Epithelial cell of esophagus (primary cell): ENCODE measurements at places on chromosomes 3 and 15.

GRCh38 chr15:56736881-56737707, 3.8 kb upstream of the ZNF280D start:
- no peak for DNase-seq

DNA sequence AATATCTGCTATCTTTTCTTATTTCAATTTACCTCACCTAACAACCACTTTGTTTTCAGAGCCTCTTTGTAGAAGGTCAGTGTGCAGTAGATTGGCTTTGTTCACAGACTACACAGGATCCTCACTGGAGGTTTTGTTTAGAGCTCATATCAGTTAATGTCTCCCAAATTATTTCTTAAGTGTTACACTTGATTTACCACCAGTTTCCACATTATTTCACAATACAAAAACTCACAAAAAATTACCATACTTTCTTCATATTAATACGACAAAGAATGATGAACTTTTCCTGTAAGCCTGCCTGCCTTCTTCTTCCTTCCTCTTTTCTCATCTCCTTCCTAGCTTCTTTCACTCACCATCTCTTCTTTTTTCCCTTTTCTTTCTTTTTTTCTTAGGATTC, 133.3 kb downstream of the ALCAM start:
- no peak for DNase-seq

DNA sequence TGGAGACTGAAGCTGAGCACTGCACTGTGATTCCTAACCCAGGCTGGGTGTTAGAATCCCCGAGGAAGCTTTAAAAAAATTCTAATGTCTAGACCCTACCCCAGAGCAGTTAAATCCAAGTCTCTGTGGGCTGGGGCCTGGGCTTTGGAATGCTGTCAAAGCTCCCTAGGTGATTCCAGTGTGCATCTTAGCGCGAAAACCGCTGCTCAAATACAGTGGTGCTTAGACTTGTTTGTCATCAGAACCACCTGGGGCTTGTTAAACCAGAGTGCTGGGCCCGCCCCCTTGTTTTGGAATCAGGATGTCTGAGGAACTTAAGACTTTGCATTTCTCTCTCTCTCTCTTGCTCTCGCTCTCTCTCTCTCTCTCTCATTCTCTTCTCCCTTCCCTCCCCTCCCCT, 20.7 kb downstream of the RHCG start:
- DNase-seq, result no peak

DNA sequence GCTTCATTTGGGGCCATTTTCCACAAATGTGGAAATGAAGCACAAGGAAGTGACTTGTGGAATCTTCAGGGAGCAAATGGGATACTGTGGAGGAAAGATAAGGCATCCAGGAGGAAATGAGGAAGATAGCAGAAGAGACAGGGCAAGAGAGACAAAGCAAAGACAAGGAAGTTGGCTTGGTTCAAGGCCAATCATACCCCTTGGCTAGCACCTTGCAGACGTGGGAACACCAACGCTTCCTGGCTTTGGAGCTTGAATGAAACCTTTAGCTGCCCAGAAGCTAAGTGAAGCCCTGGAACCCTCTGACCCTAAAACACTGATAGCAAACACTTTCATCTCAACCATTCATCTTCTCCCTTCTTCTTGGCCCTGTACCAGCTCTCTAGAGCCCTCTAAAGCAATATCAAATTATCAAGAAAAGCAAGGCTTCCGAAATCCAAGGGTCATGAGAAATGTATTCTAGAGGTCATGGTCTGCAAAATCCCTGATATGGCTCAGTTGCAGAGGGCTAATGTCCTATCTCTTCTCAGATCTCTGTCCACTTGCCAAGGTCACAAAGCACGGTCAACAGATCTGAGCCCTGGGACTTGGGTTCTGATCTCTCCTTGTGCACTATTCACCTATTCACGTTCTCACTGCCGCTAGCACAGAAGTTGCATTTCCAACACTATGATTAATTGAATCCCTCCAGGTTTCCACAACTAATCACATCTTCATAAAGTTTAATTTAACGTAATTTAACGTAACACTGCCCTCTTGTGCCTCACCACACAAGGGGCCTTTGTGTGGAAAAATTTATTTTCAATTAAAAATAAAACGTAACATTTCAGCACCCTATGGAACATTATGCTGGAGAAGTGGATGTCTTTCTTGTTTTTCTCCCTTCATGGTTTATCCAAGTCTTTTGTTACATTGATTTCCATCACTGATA, 557.6 kb upstream of the ADAMTS9 start:
- peak; percentile 17 for DNase-seq

DNA sequence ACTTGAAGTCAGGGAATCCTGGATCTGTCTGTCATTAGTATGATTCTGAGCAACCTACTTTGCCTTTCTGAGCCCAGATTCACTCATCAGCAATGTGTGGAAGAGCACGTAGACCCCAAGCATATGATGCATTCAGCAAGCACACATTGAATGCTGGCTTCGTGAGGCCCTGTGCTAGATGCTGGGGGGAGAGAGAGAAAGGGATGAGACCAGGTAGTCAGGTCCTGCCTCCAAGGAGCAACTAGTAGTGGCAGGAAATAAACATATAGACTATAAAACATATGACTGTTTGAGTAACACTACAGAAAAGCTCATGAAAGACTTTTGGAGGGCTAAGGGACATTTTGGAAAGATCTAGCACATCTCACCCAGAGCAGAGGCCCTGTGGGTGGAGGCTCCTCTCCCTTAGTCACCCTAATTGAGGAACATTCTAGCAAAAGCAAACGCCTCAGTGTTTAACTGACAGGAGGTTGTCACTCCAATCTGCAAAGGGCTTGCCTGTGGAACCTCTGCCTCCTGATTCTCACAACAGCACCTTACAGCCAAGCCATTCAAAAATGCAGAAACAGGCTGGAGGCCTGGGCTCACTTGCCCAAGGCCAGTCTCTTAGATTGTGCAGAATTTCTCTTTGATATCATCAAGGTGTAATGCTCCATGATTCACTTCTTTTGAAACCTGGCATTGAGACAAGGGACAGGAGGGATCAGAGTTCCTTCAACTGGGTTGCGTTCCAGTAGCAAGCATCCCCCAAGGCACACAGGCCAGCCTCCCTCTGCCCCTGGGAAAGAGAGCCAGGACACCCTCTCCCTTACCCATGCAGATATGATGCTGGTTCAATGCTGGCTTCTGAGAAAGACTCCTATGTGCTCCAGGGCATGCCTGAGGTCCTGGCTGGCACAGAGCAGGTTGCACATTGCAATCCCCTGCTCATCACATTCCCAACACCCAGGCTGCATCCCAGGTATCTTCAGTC, 26.1 kb downstream of the STARD5 start:
- peak; percentile 47 for DNase-seq

DNA sequence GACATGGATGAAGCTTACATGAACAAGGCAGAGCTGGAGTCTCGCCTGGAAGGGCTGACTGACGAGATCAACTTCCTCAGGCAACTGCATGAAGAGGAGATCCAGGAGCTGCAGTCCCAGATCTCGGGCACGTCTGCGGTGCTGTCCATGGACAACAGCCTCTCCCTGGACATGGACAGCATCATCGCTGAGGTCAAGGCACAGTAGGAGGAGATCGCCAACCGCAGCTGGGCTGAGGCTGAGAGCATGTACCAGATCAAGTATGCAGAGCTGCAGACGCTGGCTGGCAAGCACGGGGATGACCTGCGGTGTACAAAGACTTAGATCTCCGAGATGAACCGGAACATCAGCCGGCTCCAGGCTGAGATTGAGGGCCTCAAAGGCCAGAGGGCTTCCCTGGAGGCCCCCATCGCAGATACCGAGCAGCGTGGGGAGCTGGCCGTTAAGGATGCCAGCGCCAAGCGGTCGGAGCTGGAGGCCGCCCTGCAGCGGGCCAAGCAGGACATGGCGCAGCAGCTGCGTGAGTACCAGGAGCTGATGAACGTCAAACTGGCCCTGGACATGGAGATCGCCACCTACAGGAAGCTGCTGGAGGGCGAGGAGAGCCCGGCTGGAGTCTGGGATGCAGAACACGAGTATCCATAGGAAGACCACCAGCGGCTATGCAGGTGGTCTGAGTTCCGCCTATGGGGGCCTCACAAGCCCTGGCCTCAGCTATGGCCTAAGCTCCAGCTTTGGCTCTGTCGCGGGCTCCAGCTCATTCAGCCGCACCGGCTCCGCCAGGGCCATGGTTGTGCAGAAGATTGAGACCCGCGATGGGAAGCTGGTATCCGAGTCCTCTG, 77.6 kb downstream of the CLDN11 start:
- no peak for DNase-seq

- DNase-seq, result peak; percentile 72
These were observed 230.5 kb downstream of the MFSD1 start for GRCh38 chr3:159032311-159032710.

- DNase-seq, result peak; percentile 40
These were observed 364.3 kb upstream of the ADAMTS9 start for GRCh38 chr3:65052101-65052500.

DNA sequence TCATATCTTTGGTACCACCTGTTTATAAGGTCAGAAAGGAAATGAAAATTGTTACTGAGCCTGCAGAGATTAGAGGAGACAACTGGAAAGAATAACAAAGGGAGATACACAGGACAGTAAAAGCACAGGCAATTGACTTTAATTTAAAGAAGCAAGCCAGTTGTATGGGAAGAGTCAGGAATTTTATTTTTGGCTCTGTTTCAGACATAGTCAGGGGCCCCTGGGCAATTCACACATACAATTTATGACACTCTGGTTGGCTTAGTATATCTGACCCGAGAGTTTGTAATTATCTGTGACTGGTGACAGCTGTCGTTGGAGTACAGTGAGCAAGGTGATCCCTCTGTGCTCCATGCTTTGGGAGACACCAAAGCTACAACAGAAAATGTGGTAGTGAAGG, 591.9 kb upstream of the NECTIN3 start:
- no peak for DNase-seq

DNA sequence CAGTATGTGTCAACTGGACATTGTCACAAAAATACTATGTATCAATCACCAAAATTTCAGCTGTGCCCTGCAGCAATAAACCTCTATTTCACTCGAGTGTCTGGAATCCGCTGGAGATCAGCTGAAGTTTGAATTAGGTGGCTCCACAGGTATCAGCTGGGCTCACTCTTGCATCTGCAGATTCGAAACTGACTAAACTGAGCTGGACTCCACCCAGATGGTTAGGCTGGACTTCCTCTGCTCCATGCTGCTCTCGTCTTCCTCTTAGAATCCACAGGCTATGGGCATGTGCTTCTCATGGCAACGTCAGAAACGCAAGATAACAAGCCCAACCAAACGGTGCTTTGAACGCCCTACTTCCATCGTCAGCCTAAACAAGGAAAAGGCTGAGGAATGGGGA, 565.3 kb upstream of the ROBO2 start:
- DNase-seq, result no peak

- DNase-seq, result no peak
These were observed 228.3 kb downstream of the MFSD1 start for GRCh38 chr3:159030138-159030670.

GRCh38 chr15:53872410-53872809, 105.8 kb upstream of the UNC13C start:
- DNase-seq, result peak; percentile 35

- DNase-seq, result no peak
These were observed 58.5 kb downstream of the LIPC start for GRCh38 chr15:58490086-58490887.

DNA sequence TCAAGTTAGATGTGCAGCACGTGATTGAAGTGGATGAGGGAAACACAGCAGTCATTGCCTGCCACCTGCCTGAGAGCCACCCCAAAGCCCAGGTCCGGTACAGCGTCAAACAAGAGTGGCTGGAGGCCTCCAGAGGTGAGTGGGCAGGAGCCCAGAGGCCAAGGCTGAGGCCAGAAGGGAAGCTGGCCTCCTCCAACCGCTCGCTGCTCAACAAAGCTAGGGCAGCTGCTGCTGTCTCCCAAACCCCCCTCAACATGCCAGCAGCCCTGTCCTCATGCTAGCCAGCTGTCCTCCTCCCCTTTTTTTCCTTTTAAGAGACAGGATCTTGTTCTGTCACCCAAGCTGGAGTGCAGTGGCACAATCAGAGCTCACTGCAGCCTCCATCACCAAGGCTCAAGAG, 57.0 kb downstream of the BOC start:
- no peak for DNase-seq

GRCh38 chr3:73624017-73624820, 522 bp downstream of the PDZRN3 start:
- peak; percentile 68 for DNase-seq

DNA sequence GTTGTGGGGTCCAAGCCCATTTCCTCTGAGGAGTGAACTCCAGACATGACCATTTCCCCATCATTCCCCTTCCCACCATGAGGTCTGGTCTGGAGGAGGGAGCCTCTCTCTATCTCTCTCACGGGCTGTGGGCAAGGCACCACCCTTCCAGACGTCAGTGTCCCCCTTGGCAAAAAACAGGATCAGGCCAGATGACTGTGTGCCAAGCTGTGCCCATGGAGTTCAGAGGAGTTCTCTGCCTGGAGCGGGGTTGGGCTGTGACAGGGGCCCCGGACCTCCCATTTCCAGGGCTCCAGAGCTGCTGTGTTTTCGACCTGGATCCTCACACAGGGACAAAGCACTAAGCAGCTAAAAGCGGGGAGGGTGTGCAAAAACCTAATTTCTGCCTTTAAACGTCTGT, 124.5 kb downstream of the RAB11A start:
- DNase-seq, result no peak

DNA sequence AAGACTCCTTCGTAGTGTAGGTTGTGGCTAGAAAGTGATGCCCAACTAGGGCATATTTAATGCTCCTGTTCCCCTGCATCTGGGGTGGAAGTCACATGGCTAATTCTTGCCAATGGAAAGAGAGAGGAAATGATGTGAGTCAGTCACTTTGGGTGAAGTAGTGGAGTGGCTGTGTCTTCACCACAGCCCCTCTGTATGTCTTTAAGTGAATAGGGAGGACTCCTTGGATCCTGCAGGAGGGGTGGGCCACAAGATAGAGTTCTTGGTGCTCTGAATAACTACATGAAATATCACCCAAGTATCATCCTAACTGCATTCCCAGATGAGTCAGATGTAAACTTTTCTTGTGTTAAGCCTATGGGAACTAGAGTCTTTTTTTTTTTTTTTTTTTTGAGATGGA, 17.8 kb upstream of the MB21D2 start:
- peak; percentile 42 for DNase-seq
